ENCODE measurements at places on chromosomes 3 and 15.

- no peak for DNase-seq
These were observed 9.1 kb downstream of the LINS1 start for GRCh38 chr15:100592898-100593297.

DNA sequence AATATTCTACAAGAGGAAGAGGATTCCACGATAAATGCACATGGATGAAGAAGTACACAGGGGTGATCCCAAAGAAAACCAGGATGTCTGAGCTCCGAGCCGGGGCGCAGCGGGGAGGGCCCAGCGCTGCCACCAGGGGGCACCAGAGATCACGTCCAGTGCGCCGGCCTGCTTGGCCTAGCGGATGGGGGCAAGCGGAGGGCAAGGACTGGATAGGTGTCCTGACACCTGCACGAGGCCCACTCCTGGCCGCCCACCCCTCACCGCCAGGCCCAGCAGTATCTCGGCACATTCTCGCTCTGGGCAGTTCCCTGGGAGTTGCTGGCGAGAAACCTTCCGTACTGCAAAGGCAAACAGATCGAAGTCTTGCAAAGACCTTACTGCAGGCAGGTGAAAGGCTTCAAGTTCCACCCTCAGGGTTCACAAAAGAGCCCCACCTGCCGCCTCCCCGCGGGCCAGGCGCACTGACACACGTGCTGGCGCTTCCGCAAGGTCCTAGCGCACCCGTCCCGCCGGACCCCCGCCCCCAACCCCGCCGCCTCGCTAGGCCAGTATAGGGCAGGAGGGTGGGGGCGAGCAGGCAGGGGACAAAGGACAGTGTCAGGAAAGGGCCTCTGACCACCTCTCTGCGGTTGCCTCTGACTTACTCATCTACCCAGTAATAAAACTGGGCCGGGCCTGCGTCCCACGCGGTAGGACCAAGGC lies 3.3 kb downstream of the ANKRD63 start:
- peak; percentile 56 for DNase-seq

DNA sequence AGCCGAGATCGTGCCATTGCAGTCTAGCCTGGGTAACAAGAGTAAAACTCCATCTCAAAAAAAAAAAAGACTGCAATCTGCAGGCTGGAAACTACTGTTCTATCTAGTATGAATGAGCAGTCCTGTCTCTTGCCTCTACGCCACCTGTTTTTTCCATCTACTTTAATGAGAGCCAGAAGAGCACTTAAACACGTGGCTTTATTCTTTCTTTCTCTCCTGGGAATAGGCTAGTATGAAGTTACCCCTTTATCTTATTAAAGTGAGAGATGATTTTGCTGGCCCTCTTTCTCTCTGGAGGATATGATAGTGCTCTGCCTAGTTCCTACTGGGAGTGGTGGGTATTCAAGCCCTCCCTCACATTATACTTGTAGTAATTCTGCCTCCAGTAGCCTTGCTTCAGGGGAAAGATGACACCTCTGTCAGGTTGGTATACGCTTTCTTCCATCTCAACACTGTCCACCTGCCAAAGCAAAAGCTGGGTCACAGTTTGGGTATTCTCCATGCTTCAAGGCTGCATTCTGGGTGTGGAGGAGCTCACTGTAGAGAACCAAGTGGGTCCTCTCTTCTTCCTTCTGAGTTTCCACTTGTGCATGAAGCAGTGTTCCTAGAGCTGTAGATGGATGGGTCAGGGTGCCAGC lies 17.8 kb downstream of the MAPKBP1 start:
- DNase-seq = no peak

GRCh38 chr3:98329392-98330124 lies 24.1 kb upstream of the OR5K4 start:
- peak; percentile 67 for DNase-seq

DNA sequence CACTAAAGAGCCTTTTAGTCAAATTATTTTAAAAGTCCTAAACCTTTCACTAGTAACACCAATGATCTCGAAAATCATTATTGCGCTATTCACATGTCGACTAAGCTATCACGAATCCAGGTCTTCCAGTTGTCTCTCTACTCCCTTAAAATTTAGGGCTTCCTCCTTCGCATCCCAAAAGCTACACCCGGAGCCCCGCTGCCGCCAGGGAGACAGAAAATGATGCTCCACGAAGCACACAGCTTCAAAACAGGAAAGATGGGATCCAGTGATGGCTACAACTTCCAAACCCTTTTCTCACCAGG lies 253 bp downstream of the IFT80 start:
- no peak for DNase-seq

GRCh38 chr15:90315278-90315982 lies 36.7 kb upstream of the ZNF774 start:
- DNase-seq = no peak

DNA sequence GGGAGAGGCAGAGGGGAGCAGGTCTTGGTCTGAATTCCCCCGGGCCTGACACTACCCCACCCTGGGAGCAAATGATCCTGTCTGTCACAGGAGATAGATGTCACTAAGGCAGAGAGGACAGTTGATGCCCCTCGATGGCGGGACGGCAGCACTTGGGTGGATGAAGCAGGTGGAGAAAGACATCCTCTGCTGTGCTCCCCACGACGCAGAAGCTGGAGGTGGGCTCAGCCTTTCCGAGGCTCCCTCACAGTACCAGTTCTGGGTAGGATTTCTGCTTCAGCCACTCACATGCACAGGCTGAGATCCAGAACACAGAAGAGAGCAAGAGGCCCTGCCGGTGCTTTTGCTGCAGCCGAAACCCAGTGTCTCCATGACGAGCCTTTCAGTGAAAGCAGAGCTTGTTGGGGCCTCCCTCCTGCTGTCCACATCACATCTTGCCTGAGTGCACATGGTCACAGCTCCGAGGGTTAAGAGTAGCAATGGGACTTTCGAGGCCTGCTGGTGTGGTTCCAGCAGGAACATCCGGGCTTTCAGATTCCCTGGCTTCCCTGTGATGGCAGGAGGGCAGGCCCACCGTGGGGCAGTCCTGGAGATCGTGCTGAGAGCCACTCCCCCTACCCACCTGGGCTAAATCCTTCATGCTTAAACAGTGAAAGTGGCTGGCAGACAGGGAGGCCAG lies 107.3 kb upstream of the PRR20G start:
- no peak for DNase-seq

DNA sequence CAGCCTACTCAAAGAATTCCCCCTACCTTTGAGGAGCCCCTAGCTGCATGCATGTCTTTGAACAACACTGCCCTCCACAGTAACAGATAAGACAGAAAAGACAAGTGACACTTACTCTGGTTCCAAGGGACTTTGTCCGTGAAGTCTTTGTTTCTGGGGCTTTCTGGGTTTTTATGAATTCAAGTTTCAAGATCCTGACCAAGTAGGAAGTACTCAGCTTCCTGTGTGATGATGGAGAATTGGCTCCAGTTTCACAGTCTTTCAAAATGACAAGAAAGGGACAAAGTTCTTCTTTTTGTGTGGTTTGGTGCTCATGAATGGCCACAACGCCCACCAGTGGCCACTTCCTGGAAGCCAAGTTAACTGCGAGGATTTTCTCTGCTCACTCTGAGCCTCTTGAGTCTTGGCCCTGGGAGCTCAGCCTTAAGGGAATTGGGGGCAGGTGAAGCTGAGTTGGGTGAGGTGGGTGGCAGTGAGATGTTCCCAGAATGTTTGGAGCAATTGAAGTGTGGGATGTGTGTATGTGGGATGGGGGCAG lies at the start of gene CCR1:
Gene CCR1, minus strand, starts transcription at position 147 of the 538 bp plus-strand sequence. CDS start 4,000 bp downstream, outside the sequence.
- peak; percentile 9 for DNase-seq

GRCh38 chr15:101359365-101359947 lies 64.4 kb upstream of the SNRPA1 start:
- DNase-seq = no peak

GRCh38 chr3:85264381-85264780 lies 305.6 kb downstream of the CADM2 start:
- DNase-seq = no peak

DNA sequence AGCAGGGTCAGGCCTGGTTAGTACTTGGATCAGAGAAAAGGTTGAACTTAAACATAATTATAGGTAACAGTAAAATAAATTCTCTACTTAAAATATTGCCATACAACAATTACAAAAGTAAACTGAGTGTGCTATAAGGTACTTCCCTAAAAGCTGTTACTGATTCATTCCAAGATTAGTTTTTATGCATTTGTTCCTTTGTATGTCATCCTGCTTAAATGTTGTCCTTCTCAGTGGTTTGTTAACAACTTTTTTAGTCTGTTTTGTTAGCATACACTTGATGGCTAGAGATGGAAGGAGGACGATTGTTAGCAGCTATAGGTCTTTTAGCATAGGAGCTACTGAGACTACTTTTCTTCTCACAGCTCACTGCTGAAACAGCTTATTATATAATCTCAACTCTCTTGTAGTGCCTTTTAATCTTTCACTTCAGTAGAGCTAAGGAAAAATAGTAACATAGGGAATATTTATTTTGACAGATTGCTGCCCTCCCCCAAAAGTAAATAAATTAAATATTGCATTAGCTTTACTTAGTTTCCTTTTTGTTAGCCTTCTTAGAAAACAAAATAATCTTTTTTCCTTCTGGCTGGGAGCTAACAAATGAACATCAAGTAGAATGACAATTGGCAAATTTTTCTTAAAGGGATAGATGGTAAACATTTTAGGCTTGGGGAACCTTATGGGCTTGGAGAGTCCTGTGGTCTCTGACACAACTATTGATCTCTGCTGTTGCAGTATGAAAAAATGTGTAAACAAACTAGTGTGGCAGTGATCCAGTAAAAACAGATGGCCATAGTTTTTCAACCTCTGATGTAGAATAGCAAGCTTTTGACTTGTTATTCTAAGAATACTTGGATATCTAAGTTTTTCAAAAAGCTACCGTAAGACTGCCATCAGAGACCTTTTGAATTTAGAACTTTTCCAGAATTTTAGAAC lies 39.5 kb downstream of the USP8 start:
- DNase-seq = no peak

Measured in NAMALWA (cell line).